ENCODE measurements at places on chromosomes 1 and 21.
A peak's percentile ranks its signal among the peaks of the same experiment; 100 is the strongest.

- DNase-seq: no peak
These were observed 10.0 kb upstream of the GJB3 start for GRCh38 chr1:34770891-34771504.

- no peak for DNase-seq
These were observed 7.7 kb downstream of the POU3F1 start for GRCh38 chr1:38038861-38039260.

GRCh38 chr1:243363832-243364231 is 108.0 kb downstream of the SDCCAG8 start:
- no peak for DNase-seq

DNA sequence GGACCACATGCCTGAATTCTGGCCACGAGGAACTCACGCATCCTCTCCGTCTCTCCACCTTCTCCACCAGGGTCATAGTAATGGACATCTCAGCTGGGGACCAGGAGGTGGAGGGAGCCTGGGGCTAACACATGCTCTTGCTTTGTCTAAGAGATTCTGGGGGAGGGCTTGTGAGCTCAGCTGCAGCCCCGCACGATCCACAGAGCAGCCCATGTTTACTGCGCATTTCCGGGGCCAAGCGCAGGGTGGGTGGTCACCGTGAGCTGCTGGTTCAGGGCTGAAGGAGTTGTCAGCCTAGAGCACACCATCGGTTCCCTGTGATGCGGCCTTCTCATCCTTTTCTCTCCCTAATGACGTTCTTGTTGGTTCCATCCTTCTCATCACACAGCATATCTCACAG is 7.5 kb upstream of the TFF2 start:
- DNase-seq: no peak

- DNase-seq: no peak
These were observed 33.7 kb upstream of the IFI44L start for GRCh38 chr1:78586572-78586971.

DNA sequence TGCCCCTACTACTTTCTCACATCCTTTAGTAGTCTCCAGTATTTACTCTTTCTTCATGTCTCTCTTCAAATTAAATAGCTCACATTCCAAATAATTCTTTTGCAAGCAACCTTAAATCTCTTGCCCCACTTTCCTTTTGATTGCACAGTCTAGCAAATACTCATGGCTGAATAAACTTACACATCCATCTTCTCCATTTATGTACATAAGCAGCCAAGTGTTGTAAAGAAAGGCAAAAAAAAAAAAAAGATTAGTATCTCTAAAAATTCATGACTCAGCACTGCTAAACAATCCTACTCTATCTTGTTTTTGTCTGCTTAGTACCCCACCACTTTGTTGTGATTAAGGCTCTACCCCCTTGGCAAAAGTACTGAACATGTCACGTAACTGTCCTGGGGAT is 42.6 kb downstream of the F13B start:
- no peak for DNase-seq

- peak; percentile 45 for DNase-seq
These were observed 5.7 kb downstream of the IL23R start for GRCh38 chr1:67171978-67172377.

DNA sequence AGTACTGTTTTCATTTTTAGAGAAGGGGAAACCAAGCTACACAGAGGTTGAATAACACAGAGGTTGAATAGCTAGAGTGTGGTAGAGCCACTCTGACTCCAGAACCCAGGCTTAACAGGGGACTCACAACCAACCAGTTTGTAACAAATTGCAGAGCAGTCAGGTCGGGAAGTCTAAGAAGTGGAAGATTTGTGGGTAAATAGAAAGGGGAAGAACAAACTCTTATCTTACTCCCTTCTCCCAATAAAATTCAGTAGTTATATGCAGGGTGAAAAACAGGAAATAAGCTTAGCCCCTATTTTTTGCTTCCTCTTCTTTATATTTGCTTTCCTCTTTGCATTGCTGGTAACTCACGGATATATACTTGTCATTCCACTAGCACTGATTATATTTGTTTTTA is 23.2 kb downstream of the CDC42 start:
- no peak for DNase-seq

- no peak for DNase-seq
These were observed 53.4 kb downstream of the AGPAT3 start for GRCh38 chr21:43918385-43918947.

GRCh38 chr1:204506201-204506968 is 9.8 kb upstream of the MDM4 start:
- DNase-seq: peak; percentile 75

- DNase-seq: no peak
These were observed 193.8 kb downstream of the KCNH1 start for GRCh38 chr1:210940081-210940617.

DNA sequence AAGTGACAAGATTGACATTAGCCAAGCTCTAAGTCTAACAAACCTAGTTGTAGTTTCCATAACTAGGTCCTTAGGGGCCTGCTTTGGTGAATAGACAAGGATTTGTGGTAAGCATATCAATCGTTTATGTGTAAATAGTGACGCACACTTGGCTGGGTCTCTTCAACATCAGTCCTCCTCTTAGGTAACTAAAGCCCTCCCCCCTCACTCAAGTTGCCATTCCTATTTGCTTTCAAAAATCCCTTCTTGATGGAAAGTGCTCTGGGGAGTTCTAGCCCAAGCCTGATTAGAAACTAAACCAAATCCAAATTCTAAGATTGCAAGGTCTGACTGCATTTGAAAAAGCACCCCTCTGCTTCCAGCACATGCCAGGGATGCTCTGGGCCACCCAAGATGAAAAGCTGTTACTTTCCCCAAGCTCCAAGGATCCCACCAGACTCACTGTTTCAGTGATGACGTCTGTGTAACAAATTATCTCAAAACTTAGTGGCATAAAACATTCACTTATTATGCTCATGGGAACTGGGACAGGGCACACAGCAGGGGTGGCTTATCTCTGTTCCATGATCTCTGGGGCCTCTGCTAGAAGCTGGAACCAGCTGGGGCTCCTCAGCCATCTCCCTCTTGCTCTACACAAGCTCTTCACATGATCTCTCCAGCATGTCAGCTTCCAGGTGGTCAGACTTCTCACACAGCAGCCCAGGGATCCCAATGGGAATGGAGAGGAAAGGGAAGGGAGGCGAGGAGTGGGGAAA is 74.1 kb downstream of the RRAGC start:
- no peak for DNase-seq

- no peak for DNase-seq
These were observed 7.1 kb downstream of the ZBTB21 start for GRCh38 chr21:42003051-42003461.

- DNase-seq: no peak
These were observed 120.3 kb upstream of the VAMP3 start for GRCh38 chr1:7650801-7651200.

DNA sequence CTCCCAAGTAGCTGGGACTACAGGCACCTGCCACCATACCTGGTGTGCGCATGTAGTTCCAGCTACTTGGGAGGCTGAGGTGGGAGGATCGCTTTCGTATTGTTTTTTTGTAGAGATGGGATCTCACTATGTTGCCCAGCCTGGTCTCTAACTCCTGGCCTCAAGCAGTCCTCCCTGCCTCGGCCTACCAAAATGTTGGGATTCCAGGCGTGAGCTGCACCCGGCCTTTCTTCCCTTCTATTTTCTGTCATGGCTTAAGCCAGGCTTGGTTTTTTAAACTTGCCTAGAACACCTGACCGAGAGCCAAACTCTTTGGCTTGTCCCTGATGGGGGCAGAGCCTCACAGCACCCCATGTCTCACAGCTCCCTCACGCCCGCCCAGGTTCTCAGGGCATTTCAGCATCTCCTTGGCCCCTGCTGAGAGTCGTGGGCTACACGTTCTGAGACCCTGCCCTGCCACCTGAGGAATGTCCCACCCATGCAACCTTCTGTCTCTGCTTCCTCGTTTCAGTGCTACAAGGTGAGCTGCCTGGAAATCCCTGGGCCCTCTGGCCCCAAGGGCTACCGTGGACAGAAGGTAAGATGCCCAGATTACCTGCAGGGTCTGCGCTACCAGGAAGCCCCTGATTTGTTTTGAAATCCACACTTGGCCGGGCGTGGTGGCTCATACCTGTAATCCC is 15.7 kb downstream of the COL6A2 start:
- no peak for DNase-seq

DNA sequence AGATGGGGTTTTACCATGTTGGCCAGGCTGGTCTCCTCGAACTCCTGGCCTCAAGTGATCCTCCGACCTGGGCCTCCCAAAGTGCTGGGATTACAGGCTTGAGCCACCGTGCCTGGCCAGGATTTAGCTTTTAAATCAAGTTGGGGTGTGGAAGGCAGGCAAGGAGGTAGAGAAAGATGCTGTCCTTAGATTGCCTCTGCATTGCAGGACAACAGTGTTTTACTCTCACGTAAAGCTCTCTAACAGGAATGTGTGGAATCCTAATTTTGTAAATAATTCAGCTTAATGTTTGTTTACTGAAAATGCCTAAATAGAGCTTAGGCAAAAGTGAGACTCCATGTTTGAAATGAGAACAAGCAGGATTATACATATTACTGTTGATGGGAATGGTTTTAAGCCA is 29.5 kb upstream of the TGFB2 start:
- DNase-seq: no peak

DNA sequence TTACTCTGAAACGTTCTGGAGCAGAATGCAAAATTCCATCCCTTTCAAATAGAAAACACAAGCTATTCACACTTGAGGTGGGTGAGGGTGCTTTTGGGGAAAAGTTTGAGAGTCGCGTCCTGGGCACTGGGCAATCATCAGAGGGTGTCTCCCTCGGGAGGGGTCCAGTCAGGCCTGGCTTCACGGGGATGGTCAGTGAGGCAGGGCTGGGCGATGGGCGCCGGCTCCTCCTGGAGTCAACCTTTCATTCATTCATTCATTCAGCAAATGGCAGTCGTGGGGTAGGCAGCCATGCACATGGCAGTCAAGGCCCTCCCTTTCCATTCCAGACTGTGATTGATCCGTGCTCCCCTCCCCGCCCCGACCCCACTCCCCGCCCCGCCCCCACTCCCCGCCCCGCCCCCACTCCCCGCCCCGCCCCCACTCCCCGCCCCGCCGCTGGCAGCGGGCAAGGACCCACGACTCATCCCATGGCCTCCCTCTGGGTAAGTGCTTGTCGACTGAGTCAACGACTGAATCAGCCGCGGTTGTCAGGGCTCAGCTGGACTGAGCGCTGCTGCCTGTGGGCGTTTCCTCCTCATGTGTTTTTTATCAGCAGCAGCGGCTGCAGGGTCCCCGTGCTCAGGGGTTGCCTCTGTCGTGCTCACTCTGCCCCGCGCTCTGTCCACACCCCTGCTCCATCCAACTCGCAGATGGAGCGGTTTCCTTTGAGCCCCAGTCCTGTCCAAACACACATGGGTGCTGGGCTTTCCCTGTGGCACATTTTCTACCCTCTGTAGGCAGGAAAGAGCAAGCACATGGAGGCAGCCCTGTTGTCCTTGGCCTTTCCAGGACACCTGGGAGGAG is 12.5 kb upstream of the SPSB1 start:
- no peak for DNase-seq

- DNase-seq: no peak
These were observed 73.3 kb downstream of the RPAP2 start for GRCh38 chr1:92372164-92372563.

DNA sequence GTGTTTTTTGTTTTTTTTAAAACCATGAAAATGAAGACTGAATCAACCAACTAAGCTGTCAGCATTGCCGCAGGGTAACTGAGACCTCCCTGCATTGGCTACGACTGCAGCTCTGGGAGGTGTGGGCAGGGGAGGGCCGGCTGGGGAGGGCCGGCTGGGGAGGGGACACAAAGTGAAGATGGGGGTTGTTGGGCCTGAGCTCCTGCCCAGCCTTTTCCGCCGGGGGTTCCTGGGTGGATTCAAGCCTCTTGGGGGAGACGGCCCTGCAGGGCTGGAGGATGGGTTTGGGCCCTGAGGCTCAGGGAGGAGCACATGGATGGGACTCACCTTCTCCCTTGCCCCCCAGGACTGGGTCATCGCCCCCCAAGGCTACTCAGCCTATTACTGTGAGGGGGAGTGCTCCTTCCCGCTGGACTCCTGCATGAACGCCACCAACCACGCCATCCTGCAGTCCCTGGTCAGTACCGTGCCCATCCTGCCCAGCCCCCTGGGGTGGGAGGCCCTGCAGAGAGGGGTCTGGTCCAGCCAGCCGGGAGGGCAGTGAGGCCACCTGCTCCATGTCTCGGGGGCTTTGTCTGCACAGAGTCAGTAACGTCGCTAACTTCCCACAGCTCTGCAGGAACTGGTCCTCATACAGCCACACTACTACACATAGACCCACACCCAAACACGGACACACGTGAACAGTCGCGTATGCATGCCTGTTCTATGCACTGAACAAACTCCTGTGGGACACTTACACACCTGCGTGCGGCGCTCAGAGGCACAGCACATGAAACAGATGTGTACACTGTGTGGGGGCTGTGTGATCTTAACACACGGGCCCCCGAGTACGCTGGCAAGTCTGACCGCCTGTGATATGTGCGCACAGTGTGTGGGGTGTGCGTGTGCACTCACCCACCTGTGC is 31.5 kb downstream of the BMP8A start:
- no peak for DNase-seq

GRCh38 chr1:6891781-6892579 is 106.7 kb downstream of the CAMTA1 start:
- DNase-seq: no peak

DNA sequence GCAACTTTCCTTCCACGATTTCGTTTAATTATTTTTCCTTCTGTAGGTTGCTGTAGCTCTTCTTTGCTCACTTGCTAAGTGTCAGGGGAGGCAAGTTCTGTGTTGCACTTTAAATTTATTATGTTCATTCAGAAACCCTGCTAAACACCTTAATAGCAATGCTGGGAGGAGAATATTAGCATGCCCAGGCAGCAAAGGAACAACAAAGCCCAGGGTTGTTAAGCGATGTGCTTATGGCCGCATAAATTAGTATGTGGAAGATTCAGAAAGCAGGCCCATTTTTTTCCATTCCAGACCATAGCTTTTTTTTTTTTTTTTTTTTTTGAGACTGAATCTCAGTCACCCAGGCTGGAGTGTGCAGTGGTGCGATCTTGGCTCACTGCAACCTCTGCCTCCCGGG is 151.3 kb downstream of the BACH1 start:
- DNase-seq: no peak

DNA sequence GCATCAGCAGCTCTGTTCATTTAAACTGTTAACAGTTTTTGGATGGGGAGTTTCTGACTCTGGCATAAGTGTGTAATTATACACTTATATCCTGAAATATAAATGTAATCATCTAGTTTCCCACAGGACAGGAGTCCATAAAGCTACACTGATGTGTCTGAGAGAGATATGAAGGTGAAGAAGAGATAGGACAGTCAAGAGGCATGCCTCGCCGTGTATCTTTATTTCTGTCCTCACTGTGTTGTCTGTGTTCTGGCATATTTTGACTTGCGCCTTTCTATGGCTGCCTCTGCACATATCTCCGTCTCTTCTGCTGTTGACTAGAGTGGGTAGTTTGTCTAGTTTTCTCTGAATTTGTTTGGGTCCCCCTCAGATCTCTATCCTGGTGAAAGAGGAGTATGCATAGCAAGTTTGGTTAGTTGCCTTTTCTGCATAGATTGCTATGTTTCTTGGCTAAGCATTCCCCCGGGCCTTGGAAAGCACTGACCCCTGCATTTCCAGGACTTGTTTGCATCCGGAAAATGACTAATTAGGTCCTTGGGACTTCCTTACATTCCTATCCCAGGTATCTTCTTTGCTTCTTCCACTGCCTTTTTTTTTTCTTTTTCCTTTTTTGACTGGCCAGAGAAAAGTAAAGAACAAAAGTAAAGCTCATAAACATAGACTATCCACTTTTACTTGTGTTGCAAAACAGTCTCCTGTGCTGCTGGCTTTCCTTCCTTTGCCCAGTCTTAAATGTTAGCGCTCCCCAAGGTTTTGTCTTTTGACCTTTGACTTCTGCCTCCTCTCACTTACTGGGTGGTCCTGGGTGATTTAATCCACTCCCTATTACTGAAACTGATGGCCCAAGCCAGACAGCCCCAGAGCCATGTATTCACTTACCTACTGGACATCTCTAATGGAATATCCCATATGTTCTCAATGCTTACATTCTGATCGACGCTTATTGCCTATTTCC is 27.6 kb upstream of the CNN3 start:
- no peak for DNase-seq

Measured in naive thymus-derived CD4-positive, alpha-beta T cell (primary cell).